Mesenteric fat pad (tissue), 1 donor: ENCODE measurements at places on chromosomes 4 and X.

- DNase-seq: no peak
Measured at GRCh38 chrX:26845056-26845455, 618.1 kb downstream of the PPP4R3C start.

DNA sequence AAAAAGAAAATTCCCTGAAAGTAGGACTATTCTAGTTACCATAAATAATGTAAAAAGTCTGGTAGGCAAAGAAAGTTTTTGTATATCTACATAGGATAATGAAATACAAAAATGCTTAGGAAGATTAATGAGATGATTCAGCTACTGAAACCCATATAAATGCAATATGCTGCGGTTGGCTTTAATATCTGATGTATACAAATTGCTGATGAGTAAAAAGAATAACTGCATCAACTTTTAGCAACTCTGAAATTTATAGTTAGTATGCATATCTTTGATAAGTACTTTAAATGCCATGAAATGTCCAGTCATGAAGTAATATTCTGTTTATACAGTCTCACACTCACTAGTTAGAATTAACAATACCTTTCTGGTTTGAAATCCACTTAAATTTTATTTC is 404.8 kb downstream of the TLL1 start:
- DNase-seq: no peak

DNA sequence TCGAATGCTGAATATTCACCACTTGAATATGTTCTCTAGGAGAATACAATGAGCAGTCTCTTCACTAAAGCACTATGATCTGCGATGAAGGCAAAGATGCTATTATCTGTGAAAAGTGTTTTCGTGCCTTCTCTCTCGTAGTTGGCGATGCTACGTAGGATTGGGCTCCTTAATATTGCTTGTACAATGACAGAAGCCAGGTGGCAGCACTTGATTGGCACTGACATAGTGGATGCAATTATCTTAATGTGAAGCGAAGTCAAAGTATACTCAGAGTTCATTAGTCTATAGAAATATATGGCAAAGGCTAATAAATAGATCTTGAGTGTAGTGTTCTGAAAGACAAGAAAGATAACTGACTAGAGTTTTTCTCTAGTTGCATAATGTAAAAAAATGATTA is 1135.7 kb upstream of the AGA start:
- no peak for DNase-seq

DNA sequence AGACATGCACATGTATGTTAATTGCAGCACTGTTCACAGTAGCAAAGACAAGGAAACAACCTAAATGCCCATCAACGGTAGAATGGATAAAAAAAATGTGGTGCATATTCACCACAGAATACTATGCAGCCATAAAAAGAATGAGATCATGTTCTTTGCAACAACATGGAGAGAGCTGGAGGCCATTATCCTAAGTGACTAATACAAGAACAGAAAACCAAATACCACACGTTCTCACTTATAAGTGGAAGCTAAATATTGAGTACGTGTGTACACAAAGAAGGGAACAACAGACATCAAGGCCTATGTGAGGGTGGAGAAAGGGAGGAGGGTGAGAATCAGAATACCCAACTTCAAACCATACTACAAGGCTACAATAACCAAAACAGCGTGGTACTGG is 17.4 kb upstream of the LNX1 start:
- no peak for DNase-seq

GRCh38 chrX:35380808-35381700 is 417.1 kb upstream of the MAGEB16 start:
- DNase-seq: no peak

DNA sequence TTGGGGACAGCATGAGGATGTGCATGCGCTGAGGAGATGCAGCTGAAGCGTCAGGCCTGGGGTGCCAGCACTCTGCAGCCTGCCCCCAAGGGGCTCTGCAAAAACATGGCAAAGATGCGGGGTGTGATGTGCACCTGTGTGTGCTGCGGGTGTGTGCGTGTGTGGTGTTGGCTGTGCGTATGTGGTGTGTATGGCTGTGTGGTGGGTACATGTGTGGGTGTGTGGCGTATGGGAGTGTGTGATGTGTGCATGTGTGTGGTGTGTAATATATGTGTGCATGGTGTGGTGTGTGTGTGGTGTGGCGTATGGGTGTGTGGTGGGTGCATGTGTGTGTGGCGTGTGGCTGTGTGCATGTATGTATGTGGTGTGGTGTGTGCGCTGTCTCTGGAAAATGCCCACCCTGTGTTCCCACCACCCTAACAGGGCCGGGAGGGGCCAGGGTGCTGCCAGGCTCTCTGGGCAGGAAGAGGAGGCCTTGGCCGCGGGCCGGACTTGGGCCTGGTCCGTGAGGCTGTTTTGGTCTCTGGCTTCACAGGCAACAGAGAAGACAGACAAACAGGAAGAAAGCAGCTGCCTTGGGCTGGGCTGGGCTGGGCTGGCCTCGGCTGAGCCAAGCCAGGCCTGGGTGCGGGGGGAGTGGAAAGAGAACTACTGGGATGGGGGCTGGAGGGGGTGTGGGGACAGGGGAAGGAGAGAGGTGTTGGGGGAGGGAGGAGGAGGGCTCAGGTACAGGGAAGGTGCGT is 1.1 kb upstream of the AVPR2 start:
- peak; percentile 89 for DNase-seq

DNA sequence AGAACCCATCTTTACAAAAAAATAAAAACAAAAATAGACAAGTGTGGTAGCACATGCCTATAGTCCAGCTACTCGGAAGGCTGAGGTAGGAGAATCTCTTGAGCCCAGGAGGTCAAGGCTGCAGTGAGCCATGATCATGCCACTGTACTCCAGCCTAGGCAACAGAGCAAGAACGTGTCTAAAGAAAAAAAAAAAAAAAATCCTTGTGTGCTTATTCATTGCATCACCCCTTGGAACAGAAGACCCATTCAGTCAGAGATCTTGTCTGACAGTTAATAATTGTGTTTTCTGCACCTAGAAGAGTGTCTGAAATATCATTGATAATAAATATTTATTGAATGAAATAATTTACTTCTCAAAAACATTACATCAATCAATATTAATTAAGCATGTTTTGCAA is 97.4 kb upstream of the TBL1X start:
- no peak for DNase-seq

- no peak for DNase-seq
Measured at GRCh38 chr4:61714387-61714911, 514.3 kb downstream of the ADGRL3 start.

GRCh38 chrX:105845631-105846030 is 23.3 kb downstream of the NRK start:
- no peak for DNase-seq

GRCh38 chrX:11781133-11781532 is 23.1 kb downstream of the MSL3 start:
- no peak for DNase-seq

DNA sequence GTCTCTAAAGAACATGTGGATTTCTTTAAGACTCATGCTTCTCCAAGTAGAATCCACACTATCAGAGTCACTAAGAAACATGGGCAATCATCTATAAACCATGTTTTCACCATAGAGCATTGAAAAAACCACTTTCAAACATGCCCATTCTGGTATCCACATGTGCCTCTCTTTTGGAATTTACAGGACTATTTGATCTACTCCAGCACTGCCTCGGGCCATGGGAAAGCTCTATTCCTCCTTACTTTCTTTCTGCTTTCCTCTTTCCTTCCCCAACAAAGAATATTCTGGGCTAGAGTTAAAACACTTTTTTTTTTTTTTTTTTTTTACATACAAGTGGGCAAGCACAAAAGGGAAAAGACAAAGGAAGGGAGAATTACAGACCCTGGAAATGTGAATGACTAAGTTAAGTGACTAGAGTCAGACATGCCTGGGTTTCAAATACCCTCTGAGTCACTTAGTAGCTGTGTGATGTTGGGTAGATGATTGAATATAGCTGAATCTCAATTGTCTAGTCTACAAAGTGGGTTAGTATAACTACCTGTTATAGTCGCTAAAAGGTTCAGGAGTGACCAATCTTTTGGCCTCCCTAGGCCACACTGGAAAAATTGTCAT is 847.7 kb upstream of the INTU start:
- DNase-seq: no peak

DNA sequence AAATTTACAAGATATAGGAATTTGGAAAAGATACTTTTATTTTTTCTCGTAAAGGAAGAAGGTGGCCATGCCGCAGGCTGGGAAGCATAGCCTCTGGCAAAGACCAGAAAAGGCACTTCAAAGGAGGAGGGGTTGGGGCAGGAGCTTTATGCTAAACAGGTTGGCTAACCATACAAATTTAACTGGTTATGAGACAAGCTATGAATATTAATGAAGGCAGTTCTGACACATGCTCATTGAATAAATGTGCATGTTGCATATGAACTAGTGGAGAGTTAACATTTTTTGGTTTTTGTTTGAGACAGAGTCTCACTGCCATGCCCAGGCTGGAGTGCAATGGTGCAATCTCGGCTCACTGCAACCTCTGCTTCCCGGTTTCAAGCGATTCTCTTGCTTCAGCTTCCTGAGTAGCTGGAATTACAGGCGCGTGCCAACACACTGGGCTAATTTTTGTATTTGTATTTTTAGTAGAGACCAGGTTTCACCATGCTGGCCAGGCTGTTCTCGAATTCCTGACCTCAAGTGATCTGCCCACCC is 36.5 kb downstream of the GALNTL6 start:
- no peak for DNase-seq

GRCh38 chr4:124464836-124465235 is 247.7 kb downstream of the ANKRD50 start:
- DNase-seq: no peak

- no peak for DNase-seq
Measured at GRCh38 chrX:8927066-8927635, 106.8 kb downstream of the FAM9B start.

DNA sequence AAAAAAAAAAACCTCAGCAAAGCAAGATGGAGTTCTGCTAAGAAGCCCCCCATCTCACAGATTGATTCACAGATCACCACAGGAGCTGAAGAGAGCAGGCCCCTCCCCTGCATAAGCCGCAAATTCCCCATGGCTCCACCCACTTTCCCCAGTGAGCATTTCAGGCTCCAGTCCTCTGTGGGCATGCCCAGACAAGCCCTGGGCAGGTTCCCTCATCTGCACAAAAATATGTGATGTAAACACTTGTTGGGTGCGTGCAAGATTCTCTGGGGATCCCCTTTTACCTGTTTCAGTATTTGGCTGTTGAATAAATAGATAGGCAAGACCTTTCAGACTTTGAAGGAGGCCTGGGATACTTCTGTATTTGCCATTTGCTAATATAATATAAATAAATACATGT is 514.3 kb downstream of the PCDH7 start:
- DNase-seq: no peak

- DNase-seq: no peak
Measured at GRCh38 chr4:173490817-173491528, 39.1 kb downstream of the HAND2 start.

DNA sequence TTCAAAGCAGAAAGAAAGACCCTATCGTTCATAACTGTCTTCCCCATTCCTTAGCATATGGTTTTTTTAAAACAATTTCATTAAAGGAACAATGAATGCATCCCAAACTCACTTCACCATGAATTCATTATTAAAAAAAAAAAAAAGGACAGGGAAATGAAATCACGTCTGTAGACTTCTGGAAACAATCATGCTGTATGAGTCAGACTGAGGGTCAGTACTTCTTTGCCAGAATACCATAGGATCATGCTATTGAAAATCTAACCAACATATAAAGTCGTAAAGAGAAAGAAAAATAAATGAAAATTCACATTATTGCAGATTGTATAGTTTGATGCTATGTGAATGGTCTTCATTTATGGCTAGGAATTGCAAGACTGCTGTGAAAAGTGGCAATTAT is 144.4 kb downstream of the PCDH18 start:
- DNase-seq: no peak

DNA sequence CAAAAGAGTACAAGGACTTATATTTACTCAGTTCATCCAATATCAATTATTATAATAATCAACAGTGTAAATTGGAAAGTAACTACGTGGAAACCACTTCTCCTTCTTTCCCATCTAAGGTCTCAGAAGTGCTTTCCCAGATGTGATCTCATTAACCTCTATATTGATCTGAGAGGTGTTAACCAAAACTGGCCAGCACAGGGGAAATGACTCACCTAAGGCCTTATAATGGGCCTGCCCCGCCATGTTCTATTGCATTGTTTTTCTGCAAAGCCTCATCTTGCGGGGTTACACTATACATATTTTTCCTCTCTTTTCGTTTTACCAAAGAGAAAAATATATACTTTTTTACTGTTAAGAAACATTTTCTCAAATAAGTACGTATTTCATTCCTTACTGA is 20.5 kb downstream of the RAB40A start:
- no peak for DNase-seq

GRCh38 chrX:39728025-39728424 is 369.7 kb downstream of the BCOR start:
- DNase-seq: no peak

- no peak for DNase-seq
Measured at GRCh38 chr4:1061760-1062159, 50.3 kb downstream of the FGFRL1 start.

GRCh38 chrX:110259117-110259516 is 58.8 kb downstream of the AMMECR1 start:
- DNase-seq: no peak

DNA sequence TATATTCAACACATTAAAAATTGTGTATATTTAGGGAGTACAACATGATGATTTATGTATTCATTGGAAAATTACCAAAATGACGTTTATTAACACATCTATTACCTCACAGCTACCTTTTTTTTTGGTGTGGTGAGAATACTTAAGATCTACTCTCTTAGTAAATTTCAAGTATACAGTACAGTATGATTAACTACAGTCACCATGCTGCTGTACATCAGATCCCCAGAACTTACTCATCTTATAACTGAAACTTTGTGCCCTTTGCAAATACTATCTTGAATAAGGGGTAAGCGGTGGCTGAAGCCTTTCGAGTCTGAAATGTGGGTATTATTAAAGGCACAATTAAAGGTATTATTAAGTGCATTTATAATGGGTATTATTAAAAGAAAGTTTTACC is 976 bp downstream of the PHKA1 start:
- no peak for DNase-seq

DNA sequence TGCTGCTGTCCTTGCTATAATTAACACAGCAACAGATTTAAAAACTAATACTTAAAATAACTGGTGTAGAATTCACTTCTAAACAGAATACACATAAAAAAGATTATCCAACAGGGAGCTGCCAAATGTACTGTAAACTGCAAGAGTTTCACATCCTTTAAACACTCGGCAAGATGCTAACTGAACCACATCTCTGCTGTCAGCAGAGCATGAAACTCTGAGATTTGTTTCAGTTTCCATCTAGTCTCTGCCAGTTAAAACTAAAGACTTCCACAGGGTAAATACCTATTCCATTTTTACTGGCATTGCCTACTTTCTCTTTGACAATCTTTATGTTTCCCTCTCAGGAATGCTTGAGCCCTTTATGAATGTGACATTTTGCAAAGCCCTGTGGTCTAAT is 127.7 kb downstream of the SLC7A11 start:
- no peak for DNase-seq

DNA sequence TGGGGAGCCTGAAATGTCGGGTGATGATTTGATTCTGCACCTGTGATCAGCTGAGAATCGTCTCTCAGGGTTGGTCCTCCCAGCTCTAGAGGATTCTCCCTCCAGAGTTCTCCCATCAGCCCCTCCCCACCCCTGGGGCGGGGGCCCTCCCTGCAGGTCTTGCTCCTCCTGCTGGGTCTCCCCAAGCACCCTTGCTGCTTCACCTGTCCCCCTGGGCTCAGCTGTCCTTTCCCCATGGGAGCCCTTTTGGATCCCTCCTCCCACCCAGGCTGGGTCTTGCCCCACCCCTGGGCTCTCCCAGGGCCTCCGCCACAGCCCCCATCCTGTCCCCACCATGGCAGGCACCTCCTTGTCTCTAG is 22.2 kb downstream of the PSAPL1 start:
- DNase-seq: peak; percentile 33

GRCh38 chrX:133897593-133898163 is 87.7 kb downstream of the GPC3 start:
- no peak for DNase-seq

GRCh38 chr4:157220371-157220881 is at the start of gene GRIA2:
TSS of gene GRIA2 (plus strand) at chr4:157220728. CDS start at chr4:157221043, 315 bp downstream.
- DNase-seq: no peak
